Stimulated activated CD4-positive, alpha-beta T cell treated with anti-CD3 and anti-CD28 coated beads, TNF-alpha, amount 100 ng/mL, for 24 hours (primary cell): ENCODE measurements at places on chromosomes 5 and 9.

GRCh38 chr5:40834391-40834848 is 602 bp downstream of the RPL37 start:
- DNase-seq = peak; percentile 26

DNA sequence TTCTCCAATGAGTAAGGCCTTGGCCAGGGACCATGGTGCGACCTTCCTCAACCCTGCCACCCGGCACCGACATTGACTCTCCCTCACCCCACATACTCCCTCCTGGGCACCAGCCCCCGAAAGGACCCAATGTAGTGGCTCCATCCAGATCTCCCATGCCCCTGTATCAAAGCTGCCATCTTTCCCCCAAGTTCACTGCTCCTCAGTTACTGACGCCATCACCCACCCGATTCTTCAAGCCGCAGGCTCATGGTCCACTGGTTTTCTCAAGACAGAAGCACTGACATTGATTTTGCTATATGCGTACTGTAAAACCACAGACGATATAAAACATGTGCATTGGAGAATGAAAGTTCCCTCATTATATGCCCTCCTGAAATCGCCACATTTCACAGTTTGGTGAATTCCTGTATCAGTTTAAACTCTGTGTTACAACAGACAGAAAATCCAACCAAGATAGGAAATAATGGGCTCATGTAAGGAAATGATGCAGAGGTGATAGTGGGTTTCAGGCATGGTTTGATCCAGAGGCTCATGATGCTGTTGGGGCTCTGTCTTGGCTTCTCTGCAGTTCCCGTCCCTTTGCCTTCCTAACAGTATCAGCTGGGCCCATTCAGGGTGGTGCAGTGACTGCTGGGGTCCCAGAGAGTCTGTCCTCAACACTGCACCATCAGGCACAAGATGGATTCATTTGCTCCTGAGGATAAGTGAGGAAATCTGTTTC is 207.3 kb upstream of the IER5L start:
- DNase-seq = no peak

GRCh38 chr9:121837113-121837961 is 185.9 kb downstream of the DAB2IP start:
- DNase-seq = no peak

GRCh38 chr9:98887918-98888510 is 55.7 kb upstream of the COL15A1 start:
- DNase-seq = no peak

DNA sequence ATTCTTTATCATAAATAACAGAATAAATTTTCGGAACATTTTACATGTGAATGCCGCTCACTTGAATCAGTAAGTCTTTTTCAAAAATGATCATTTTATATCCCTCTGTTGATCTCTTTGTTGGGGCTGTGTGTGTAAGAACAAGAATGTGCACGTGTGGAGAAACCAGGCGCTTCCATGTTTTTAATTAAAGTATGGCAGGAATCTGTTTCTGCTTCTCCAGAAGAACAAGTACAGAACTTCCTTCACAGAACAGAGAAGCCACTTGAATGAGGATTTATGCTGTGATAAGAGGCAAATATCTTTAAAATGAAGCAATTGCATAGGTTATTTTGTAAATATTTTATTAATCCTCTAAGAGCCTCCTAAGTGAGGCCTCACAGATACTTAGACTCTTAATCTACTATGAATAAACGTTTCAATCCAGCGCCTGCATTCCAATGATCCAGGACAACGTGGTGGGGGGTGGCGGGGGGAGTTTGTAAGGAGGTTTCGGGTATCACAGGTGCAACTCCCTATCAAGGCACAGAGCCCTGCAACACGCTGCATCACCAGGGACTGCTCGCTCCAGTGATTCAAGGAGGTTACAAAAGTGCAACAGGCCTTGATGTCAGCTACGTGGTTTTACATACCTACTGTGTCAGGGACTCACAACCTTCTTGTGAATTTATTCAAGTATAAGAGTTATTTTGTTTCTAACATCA is 409.2 kb downstream of the BNC2 start:
- no peak for DNase-seq

DNA sequence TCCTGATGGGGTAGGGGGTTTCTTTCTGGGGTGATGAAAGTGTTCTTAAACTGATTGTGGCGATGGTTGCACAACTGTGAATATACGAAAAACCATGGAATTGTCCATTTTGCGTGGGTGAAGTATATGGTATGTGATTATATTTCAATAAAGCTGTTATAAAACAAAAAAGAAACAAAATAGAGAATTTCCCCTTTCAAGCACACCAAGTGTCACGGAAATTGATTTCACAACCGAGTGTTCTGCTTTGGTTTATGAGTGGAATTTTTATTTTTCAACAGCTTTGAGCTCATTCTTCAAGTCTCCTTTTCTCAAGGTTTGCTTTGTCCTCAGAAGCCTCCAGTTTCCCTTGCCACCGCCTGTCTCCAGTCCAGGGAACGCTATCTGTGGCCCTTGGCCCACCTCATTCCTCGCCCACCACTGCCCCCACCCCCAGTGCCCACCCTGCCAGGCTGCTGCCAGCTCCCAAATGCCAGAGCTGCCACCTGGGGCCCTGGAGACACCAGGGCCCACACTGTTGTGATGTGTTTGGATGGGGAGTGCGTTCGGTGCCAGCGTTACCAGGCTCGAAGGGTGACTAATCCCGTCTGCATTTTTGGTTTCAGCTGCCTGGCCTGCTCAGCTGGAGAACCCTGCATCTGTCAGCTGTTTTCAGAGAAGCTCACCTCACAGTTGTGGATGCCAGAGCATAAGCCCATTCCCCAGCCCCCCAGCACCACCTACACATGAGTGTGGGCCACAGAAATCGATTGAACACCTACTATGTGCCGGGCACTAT is 30.4 kb downstream of the DUSP1 start:
- no peak for DNase-seq

DNA sequence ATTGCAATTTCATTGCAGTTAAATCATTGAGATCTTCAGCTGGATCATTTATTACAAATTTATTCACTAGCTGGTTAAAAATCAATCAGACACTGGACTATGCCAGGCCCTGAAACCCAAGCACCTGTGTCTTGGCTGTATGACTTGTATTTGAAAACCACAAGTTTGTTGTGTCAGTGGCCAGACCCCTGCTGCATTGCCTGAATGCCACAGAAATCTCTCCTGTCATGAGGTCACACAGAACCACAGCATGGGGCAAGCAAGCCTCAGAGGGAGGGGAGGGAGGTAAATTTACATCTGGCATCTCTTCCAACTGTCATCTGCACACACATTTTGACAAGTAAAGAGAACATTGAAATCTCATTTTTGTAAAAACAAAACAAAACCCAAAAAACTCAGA is 90.0 kb downstream of the ARRDC3 start:
- DNase-seq = no peak

DNA sequence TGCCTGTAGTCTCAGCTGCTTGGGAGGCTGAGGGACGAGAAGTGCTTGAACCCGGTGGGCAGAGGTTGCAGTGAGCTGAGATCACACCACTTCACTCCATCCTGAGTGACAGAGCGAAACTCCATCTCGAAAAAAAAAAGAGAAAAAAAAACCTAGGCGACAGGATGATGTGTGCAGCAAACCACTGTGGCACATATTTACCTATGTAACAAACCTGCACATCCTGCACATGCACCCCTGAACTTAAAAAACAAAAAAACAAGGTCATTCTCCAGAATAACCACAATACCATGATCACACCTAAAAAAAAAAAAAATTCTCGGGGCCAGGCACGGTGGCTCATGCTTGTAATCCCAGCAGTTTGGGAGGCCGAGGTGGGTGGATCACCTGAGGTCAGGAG is 7.5 kb upstream of the DOLPP1 start:
- no peak for DNase-seq

- no peak for DNase-seq
Observed at GRCh38 chr5:127993476-127993875, 90.1 kb upstream of the SLC12A2 start.
